NCI-H2081 (cell line): ENCODE measurements at places on chromosomes 2 and 18.

DNA sequence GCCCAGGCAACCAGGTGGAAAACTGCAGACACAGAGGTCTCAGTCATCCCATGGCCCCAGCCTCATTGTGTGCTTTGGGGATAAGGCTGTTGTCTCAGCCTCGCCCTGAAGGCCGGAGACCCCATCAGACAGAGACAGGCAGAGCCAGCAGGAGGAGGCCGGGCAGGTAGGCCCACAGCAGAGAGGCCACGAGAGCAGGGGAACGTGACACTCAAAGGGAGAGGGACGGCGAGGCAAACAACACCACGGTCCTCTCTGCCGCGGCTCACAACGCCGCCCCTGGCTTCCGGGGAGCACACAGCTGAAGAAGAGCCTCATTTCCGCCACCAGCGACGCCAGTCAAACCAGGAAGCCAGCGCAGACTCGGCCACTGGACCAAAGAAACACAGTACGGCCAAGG, 103.3 kb downstream of the ZNF516 start:
- DNase-seq, result no peak

DNA sequence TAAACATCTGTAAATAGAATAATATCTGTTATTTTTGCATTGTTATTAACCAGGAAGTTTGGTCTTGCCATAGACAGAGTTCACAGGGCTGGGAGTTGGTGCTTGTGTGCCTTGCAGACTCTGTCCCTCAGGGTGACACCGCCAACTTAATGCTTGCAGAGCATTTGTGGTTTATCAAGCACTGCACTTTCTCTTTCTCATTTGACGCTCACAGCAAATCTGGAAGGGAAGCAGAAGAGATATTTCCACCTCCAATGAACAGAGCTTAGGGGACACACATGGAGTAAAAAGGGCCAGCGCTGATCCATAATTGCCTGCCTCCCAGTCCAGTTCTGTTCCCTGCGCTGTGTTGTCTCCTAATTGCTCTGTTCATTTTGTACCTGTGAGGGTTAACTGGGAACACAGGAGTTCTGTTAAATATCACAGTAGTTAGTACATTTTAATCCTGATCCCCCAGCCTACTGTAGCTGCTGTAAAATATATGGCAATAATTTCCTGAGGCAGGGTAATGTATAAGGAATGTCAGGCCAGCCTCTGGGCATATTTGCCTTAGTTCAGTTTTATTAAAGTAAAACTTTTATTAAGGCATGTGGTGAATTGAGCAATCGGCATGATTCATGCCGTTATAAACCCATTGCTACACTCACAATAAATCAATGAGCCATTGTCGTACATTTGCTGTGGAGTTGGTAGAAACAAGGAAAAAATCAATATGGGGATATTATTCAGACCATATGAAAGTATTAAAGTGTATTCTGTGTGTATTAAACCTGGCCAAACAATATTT, 182.5 kb upstream of the OSR1 start:
- no peak for DNase-seq

DNA sequence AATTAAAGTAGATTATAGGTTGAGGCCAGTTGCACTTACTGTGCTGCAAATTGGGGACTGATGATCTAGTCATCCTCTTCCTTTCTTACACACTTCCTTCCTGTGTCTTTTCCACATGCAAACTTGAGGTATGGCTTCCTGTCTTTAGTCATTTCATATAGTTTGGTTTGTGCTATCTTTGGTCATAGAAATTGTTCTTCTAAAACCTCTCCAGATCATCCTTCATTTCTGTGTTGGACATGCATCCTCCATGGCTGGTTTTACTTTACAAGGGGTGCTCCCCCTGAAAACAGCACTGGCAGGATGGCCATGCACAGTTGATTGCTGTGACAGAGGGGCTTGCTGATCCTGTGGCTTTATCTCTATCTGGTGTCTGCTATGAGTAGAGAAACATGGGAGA, 36.5 kb downstream of the MGAT5 start:
- no peak for DNase-seq

- DNase-seq, result no peak
These were observed 71.8 kb downstream of the GDF7 start for GRCh38 chr2:20738772-20739171.

GRCh38 chr2:111642586-111643327, 241.2 kb downstream of the ANAPC1 start:
- no peak for DNase-seq

DNA sequence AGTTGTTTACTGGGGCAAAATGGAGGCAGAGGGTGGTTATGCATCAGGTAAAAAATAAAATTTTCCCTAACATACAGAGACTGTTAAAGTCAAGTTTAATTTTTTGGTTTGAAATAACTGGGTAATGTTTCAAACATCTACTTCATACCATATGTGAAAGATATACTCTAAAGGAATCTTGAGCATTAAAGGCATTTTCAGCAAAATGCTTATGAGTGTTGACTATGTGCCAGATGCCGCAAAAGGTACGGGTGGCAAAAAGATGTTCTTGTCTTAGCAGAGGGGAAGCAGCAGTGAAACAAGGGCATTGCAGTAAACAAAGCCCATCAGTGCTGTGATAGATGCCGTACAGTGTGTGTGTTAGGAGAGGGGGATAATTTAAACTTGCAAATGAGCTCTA, 263.1 kb upstream of the ID2 start:
- DNase-seq, result no peak

GRCh38 chr2:241540771-241541561, 17.6 kb upstream of the BOK start:
- DNase-seq, result no peak
